ENCODE measurements at places on chromosomes 11 and 22. TPM values are rescaled to one million over a fixed set of nuclear protein-coding genes. Genes with fewer than 3 reads are reported as not detected.
A peak's percentile ranks its signal among the peaks of the same experiment; 100 is the strongest.

The AIFM3 gene
- total RNA-seq = 5.9 TPM

The MMP8 gene
- total RNA-seq = 1.7 TPM

- no peak for DNase-seq
These were observed 125.6 kb upstream of the SORL1-AS1 start for GRCh38 chr11:121578251-121578976.

The TNKS1BP1 gene
- total RNA-seq = 322 TPM

DNA sequence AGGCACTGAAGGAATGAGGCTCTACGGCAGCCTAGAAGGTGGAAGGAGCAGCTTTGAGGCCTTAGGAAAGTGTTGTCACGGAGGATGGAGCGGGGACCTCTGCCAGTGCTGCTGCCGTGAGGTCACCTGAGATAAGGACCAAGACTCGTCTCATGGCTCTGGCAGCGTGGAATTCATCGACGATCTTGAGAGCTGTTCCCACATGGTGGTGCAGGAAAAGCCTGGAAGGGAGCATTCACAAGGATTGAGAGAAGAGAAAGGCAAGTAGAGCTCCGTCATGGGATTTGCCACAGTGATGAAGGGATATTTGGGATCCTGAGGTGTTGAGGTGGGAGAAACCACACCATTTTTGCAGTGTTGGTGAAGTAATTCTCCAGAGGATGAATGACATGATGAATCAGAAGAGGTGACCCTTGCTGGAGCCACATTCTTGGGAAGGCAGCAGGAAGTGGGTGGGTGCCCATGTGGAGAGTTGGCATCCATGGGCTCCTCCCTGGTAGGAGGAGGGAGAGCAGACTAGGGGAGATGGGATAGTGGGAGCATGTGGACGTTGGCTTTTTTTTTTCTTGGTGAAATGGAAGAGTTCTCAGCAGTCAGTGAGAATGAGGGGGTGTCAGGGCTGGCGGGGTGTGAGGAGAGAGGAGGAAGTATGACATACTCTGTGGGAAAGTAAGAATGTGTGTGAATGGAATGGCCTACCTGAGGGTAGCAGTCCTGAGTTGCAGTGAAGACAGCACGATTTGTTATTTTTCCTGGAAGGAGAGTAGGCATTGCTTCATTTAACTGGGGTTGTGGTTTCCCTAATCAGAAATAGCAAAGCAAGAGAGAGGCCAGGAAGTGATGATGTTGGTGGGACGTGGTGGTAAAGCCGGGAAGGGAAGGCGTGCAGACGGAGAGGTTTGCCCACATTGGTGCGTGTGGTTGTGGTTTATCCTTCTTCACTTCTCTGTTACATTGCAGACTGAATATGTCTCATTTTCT, 11.1 kb downstream of the PPP6R3 start:
- no peak for DNase-seq

- DNase-seq = no peak
These were observed 242.9 kb upstream of the UBASH3B start for GRCh38 chr11:122412581-122412980.

DNA sequence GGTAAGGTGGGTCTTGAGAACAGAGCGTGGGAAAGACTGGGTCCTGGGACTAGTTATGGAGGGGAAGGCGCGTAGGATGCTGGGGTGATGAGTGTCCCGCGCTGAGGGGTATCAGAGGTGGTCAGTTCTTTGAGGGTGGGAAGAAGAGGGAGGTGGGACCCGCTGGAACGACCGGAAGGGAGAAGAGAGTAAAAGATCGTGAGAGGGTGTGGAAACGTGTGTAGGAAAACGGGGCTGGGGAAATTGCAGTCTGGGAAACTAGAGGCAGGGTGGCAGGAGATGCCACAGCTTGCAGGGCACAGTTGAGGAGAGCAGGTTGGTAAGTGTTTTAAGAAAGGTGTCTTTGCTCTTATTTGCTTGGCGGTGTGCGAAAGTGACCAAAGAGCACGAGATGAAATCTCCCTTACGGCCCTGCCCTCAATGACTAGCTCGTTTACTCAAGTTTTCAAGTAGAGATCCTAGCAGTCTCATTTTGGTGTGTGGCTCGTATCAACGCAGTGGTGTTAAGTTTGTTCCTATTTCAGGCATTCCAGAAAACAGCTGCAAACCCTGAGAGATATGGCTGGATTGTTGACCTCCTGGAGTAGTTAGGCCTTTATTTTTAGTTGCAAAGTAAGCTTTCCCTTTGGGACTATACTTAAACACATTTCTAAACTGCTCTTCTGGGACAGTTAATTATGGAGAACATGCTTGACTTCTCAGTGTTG, 615 bp downstream of the STT3A start:
- DNase-seq = peak; percentile 24

GRCh38 chr11:130122141-130122575, 37.4 kb upstream of the ST14 start:
- no peak for DNase-seq

GRCh38 chr11:16169541-16169940, 186.8 kb downstream of the SOX6 start:
- DNase-seq = no peak

- DNase-seq = no peak
These were observed 24.9 kb downstream of the SCUBE2 start for GRCh38 chr11:9066433-9066925.

The APOL6 gene
- 29.5 TPM for total RNA-seq

The MED15 gene
- 77.4 TPM for total RNA-seq

The F2 gene
- 0.37 TPM for total RNA-seq

DNA sequence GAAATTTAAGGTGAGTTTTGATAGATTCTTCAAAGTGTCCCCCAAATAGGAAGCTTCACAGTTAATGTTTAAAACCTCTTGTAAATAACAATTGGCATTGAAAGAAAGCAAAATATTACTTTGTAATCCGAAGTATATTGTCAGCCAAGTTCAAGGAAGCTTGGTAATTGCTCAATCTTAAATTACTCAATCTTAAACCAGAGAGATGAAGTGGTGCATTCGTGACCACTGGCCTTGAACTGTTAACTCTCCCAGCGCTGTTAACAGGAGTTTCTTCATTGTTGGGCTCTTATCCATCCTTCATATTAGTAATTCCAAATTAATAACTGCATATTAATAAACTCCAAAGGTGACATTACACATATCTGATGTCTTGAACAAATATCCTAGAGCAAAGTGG, 20.6 kb upstream of the FDX1 start:
- no peak for DNase-seq

The DDIAS gene
- not detected for total RNA-seq

- DNase-seq = no peak
These were observed 1.6 kb downstream of the DIXDC1 start for GRCh38 chr11:111938687-111939160.

DNA sequence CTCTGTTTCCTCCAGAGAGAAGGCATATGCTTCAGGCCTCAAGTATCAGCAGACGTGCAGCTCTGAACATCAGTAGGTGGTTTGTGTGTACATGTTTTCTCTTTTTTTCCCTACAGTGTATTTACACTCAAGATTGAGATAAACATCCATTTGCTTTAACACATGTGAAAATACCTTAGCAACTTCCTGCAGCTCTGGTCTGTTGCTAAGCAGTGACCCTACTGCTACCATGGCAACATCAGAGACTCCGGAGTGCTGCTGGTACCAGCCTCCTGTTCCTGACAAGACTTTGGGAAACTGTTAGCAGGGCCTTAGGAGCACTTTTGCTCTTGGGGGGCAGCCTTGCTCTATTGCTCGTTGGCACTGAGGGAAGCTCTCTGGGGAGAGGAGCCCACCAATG, 221.2 kb upstream of the PLET1 start:
- DNase-seq = no peak

DNA sequence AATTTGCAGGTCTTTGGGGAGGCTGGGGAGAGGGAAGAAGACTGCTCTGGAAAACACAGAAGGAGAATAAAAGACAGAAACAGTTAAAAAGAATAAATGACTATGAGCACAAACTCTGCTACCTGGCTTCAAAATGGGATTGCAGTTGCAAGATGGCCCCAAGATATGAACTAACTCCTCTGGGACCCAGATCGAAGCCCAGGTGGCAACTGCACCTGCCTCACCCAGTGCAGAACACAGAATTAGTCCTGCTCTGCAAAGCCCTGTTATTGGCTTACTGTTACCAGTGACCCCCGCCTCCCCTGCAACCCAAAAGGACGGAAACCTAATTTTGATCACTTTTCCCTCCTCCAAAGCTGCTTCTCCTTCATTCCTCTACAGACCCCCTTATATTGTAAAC, 35.9 kb upstream of the POU2AF1 start:
- no peak for DNase-seq

DNA sequence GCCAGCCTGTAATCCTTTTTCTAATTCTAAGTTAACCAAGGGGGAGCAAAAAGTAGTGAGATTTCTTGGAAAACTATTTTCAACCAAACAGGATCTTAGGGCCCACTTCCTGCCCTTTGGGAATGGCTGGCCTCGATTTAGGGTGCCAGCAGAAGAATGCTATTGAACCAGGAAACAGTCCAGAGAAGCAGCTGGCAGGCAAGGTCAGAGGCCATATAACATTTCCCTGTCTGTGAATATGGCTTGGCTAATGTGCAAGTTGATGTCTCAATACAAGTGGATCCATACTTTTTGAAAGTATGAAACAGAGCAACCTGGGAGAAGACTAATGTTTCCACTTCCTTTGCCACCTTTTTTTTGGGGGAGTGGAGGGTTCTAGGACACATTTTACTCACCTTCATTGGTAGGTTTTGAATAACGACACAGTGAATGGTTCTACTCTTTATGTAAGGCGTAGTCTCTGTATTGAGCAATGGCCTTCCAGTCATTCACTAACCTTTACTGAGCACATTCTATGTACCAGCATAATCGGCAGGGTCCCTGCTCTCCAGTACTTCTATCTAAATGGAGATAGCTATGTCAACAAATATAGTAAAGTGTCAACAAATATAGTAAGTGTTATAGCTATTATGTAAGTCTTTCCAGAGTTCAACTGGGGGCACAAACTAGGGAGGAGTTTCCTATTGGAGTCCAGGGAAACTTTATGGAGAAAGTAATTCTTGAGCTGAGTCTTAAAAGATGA, 34.2 kb upstream of the RRM1 start:
- no peak for DNase-seq

DNA sequence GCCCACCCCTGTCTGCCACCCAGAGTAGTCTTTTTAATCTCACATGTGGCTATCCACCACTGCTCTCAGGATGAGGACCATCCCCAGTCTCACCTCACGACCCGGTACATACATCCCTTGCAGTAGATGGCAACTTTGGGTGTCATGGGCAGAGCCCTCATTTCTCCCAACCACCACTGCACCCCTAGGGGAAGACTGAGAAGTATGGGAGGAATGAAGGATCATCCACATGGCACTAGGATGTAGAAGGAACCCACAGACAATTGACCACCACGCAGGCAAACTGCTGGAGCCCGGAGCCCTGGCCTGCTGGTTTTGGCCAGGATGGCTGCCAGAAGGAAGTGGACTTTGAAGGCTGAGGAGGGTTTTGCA, 1.9 kb upstream of the SCARF2 start:
- no peak for DNase-seq

The CRYBB2 gene
- total RNA-seq = not detected

DNA sequence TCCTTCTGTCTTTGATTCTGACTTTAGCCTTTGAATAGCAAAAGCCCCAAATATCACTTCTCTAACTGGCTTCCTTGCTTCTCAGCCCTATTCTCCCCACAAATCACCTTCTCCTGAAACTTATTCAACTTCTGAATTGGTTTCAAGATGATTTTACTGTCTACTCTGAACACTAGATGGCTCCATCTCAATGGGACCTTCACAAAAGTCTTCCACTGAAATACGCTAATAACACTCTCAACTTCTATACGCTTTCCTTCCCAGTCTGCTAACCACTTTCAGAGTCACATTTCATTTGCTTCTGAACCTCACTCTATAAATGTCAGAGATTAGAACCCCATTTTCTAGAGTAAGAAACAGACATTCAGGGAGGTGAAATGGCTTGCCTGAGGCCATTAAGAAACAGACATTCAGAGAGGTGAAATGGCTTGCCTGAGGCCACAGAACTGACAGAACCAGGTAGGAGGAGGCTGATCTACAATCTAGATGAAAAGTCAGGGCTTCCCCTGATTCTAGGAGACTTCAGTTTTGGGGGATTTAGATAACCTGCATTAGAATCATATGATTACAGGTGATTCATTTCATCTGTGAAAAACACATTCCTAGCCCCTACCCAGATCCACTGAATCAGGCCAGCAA, 20.6 kb downstream of the MORC2 start:
- no peak for DNase-seq

DNA sequence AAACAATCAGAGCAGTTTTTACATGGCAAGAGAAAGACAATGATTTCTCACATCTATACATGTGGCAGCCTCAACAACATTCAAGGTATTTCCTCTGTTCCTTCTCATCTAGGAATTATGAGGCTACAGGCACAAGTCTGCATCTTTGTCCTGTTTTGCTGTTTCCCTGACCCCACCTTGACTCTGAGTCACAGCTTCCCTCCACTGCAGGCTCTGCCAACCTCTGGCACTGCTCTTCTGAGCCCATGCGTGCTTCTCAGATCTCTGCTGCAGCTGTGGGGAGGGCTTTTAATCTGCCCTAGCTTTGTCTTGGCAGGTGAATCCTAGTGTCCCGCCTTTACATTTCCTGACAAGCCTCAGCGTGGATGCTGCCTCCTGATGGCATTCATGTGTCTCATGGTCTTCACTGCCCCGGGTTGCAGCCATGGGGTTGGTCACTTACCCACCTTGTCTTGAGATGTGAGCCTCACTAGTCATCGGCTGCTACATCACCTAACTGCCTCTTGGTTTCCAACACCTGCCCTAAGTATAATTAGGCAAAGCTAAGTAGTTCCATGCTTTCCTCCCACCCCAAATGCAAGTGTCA, 578.5 kb downstream of the TBC1D22A start:
- no peak for DNase-seq

GRCh38 chr11:35265755-35266454, 126.9 kb downstream of the CD44 start:
- DNase-seq = no peak

GRCh38 chr11:45341372-45341771, 55.2 kb upstream of the SYT13 start:
- DNase-seq = no peak

- no peak for DNase-seq
These were observed 136.3 kb downstream of the SHANK2 start for GRCh38 chr11:71115770-71116692.

GRCh38 chr11:41413843-41414242, 45.6 kb downstream of the LRRC4C start:
- no peak for DNase-seq

DNA sequence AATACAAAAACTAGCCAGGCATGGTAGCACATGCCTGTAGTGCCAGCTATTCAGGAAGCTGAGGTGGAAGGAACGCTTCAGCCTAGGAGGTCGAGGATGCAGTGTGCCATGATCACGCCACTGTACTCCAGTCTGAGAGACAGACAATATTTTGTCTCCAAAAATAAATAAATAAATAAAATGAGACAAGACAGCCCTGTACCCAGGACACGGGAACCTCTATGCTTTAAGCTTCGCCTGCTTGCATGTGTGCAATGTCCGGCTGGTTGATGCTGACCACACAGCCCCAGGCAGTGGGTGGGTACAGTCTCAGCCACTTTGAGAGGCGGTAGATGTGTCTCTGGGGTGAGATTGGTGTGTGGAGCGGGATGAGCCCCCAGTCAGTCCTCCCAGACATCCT, 52.0 kb upstream of the MPEG1 start:
- DNase-seq = no peak

DNA sequence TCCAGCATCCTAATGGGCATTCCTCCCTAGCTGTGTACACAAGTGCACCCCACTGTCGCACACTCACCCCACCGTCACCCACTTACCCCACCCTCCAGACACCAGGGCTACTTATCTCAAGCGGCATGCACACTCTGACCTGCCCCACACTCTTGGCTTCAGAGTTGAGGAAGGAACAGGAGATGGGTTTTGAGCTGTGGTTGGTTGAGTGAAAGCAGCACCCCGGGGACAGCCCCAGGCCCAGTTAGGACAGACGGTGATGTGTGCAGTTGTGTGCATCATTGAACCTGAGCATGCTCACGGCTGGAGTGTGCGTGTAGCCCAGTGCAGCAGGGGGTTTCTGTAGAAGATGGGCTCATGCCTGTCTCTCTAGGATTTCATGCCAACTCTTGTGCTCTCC, 32.5 kb downstream of the AHNAK start:
- DNase-seq = no peak
